Stimulated activated CD8-positive, alpha-beta memory T cell treated with anti-CD3 and anti-CD28 coated beads, Interleukin-15, amount 100 ng/mL, for 4 hours (primary cell): ENCODE measurements at places on chromosomes 7 and 10.

- no peak for DNase-seq
These were observed 15.6 kb upstream of the CLDN12 start for GRCh38 chr7:90387470-90388240.

DNA sequence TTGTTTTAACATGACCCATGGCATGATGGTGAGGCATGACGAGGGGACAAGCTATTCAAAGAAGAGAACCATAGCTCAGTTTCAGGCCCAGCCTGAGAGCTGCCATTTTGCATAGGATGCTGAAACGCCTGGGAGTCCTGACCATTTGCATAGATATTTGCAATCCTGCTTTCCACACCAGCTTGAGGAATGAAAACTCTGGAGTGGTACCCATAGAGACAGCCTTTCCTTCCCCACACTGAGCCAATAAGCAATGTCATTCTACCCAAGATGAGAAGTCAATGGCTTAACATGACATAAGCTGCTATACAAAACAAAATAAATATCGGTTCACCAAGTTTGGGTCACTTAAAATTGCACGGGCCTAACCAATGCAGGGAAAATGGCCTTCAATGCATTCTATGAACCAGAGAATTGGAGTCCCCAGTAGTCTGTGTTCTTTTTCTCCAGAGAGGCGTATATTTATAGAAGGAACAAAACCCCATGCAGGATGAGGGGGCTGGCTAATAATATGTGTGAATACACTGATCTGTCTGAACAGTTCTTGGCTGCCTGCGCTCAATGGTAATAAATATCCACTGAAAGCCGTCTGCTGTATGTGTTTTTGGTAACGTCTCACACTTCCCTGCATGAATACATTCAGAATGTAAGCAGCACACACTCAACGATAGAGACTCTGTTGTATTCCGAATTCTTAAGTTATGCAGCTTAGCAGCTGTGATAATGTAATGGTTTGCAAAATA lies 329.3 kb downstream of the FRMD4A start:
- DNase-seq: no peak

DNA sequence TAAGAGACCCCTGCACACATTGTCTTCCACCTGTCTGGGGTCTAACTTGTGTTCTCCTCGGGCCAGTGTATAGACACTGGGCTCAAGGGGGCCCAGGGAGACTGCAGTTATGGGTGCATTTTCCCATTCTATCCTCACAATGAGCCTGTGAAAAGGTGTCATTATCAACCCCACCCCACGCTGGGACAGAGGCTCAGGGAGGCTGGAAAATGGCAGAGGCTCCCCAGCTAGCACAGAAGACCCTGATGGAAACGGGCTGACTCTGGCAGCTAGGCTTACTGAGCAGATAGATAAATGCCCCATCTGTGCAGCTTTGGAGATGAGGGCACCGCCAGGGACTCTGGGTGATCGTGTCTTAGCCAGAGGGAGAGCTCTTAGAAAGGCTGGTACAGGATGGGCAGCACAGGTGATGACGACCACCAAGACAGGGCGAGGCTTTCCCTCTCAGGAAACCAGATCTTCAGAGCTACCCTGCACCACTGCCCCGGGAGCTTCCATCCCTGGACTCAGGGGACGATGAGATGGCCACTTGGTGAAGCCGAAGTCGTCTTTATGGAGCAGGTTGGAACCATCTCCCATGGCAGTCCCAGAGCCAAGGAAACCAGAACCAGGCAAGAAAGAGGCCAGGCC lies 58.2 kb upstream of the CHST15 start:
- no peak for DNase-seq

GRCh38 chr7:143205560-143206293 lies 16.1 kb upstream of the TAS2R40 start:
- no peak for DNase-seq

GRCh38 chr7:148480479-148481146 lies 110.0 kb upstream of the C7orf33 start:
- no peak for DNase-seq

DNA sequence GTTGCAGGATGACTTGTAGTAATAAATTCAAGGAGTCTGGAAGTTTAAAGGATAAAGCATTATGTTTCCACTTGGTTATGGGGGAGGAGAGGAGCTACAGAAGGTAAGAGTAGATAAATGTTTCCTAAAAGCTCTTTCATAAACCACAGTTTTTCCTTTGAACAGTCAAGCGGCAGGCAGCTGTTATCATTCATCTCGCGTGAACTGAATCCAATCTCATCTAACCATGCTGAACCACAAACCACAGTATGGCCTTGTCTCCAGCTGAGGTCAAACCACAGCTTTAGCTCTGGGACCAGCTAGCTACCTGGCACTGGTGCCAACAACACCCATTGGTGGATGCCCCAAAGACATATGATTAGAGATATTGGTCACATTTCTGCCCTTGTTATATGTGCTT lies 63.3 kb downstream of the NOC3L start:
- DNase-seq: no peak
